ENCODE measurements at places on chromosomes 2 and 18.

DNA sequence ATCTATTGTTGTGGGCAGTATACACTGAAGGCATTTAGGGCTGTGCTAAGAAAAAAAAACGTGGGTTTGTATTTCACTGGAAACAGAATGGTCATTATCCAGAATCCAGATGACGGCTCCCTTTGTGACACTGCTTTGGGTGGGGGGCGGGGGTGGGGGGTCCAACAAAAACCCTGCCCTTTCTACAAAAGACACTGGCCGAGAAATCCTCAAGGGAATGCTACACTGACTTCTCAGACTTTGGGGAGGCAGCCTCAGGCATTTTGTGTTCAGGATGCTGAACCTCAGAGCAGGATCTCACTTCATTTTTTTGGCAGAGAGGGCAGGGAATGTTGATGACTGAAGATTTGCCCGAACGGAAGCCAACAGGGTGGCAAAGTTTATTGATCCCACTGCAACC is 417.1 kb downstream of the HRH4 start:
- no peak for DNase-seq

DNA sequence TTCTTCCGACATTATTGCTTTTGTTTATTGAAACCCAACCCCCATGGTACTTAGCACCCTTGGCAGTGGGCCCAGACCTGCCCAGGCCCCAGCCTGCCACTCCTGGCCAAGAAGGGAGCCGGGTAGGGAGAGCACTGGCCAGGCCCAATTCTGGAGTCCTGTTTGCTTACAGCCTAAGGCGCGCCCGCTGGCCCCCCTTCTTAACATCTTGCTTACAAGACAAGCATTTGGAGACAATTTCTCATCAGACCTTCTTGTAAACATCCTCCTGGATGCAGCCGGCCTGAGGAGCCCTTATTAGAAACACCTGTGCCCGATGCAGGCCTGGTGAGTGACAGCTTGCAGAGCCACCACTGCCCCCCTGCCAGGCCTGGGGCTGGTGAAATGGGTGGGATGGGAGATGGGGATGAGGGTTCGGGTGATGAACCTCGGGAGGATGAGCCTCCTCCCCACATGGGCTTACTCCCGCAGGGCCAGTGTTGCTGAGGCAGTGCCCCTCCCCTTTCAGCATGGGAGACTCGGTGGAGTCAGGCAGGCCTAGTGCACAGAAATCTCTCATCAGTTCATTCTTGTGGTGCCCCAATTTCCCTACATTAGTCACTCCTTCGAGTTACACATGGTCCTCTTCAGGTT is 217.5 kb downstream of the CYP26B1 start:
- DNase-seq, result no peak

GRCh38 chr2:200862532-200863000 is 1.9 kb downstream of the CLK1 start:
- DNase-seq, result peak; percentile 62

- DNase-seq, result no peak
These were observed 189.5 kb downstream of the CTIF start for GRCh38 chr18:48728204-48728833.

GRCh38 chr2:20573620-20574422 is 77.1 kb downstream of the HS1BP3 start:
- DNase-seq, result no peak

GRCh38 chr2:154343282-154343681 is 355.2 kb upstream of the KCNJ3 start:
- no peak for DNase-seq

DNA sequence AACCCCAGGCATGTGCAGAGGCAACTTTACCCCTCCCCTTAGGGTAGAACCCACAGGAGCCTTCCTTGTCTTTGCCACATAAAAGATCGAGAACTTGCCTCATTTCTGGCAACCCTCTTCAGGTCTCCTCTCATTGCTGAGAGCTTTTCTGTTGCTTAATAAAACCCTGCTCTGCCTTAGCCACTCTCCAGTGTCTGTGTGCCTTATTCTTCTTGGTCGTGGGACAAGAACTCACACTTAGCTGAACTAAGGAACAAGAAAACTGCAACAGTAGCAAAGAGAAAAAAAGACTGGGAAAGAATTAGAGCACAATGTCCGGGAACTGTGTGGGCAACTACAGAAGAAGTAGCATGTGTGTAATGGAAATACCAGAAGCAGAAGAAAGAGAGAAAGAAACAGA is 56.2 kb upstream of the SMIM21 start:
- no peak for DNase-seq

GRCh38 chr2:75949385-75950030 is 238.8 kb upstream of the GCFC2 start:
- DNase-seq, result no peak

DNA sequence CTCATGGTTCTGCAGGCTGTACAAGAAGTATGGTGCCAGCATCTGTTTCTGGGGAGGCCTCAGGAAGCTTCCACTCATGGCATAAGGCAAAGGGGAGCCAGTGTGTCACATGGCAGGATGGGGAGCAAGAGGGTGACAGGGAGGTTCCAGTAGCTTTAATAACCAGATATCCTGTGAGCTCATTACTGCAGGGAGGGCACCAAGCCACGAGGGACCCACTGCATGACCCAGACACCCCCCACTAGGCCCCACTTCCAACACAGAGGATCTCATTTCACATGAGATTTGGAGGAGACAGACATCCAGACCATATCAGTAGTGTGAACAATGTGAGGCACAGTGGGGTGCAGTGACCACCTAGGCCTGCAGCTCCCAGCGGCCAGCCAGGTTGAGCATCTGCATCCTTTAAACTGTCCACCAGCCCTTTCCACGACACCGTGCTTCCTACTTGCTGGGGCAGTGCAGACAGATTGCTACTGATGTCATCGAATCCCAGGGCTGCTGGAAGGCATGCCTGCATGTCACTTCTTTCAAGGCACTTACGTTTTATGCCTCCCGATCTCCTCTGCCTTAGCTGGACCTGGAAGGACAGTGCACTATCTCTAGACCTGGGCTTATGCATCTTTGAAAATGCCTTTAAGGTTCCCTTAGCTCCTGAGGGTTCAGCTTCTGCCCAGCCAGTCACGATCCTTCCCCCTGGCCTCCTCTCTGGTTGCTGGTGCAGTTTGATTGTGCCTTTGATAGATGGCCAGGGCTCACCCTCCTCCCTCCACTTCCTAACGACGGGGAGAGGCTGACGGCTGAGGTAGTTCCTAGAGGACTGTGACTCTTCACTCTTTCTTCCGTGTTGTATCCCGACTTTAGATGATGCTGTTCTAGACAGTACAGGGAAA is 174.3 kb downstream of the FAM210A start:
- no peak for DNase-seq

DNA sequence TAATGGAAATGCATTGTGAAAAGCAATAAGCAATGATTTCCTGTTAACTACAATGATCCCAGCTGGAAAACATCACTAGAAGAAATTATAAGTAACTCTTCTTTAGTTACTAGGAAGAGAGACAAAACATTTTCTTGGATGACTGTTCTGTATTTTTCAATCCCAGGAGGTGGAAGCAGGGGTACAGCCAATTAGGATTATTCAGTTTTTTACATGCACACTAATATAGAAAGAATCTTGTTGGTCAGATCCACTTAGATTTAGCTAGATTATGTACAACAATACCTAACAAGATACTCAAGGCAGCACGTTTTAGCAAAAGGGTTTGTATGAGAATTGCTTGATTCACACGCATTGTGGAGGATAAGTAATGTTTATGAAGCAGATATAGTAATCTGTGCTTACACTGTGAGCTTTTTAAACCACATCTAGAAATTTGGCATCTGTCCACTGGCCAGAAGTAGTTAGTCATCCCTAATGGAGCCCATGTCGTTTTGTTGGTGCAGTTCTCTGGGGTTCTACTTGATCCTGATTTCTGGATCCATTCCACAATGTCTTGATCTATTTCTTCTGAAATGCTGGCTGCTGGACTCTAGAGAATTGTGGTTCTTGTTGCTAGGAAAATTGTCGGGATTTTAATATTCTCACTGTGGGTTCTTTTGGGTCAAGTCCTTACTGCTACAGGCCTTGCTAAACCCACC is 199.7 kb downstream of the ADCYAP1 start:
- no peak for DNase-seq

- no peak for DNase-seq
These were observed 38.8 kb downstream of the CENPO start for GRCh38 chr2:24832073-24832461.

DNA sequence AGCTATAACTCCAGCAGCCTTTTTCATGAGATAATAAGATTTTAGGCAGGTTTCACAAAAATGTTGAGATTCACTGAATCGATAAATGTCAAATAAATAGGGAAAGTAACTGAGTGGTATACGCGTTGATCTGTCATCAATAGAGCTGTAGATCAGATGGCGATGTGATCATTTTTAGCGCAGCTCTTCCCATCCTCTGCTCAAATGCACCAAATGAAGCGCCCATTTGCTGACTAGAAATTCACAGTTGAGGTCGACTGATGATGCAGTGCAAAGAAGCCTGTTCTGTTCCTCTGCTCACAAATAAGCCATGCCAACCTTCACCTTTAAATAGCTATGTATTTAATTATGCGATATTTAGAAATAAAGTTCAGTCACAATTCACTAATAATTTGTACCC is 693.5 kb downstream of the ARHGAP15 start:
- DNase-seq, result no peak

DNA sequence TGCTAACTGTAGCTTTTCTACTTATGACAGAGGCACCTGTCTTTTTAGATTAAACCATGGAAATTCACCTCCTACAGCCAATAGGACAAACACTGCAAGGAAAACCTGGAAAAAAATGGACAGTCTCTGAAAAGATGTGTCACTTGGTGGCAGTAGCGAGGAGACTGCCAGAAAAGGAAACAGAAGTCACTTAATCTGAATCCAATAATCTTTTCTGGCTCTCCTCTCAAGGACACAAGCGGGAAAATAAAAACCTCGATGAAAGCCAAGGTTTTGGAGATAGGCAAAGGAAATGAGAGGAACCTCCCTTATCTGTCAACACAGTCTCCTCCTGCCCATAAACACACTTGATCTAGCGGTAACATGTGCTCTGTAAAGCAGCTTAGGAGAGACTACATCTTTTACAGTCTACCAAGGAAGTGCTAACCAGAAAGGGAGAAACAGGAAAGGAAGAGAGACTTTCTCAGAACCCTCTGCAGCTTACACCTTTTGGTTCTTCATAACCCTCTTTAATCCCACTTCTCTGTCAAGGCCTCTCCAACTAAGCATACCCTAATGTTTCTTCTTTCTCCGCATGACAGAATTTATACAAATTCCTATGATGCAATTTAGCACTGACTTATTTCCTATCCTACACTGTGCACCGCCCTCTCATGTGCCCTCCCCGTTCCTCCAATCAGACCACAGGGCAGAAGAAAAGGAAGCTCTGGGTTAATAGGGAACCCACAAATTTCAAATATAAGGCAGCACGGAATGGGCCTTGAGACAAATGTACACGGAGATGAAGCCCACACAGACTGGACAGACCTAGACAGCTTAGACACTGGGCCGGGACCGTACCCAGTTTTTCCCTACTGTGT is 52.8 kb downstream of the CLASP1 start:
- DNase-seq, result no peak

- no peak for DNase-seq
These were observed 60.9 kb downstream of the LDLRAD4 start for GRCh38 chr18:13279181-13280069.

Measured in effector CD4-positive, alpha-beta T cell (primary cell).